ENCODE measurements at places on chromosomes 12 and 14. TPM values are rescaled to one million over a fixed set of nuclear protein-coding genes. Genes with fewer than 3 reads are reported as not detected.

Gene TMEM253
- total RNA-seq = not detected

Gene FGF6
- not detected for total RNA-seq

Gene PTPRB
- 4.5 TPM for total RNA-seq

GRCh38 chr12:46965880-46966279, 113.5 kb upstream of the PCED1B start:
- peak; percentile 71 for DNase-seq

- DNase-seq = no peak
Measured at GRCh38 chr14:90815822-90816662, at the start of gene TTC7B. TTC7B (minus strand) TSS chr14:90816430; CDS start chr14:90816295, 135 bp downstream.

DNA sequence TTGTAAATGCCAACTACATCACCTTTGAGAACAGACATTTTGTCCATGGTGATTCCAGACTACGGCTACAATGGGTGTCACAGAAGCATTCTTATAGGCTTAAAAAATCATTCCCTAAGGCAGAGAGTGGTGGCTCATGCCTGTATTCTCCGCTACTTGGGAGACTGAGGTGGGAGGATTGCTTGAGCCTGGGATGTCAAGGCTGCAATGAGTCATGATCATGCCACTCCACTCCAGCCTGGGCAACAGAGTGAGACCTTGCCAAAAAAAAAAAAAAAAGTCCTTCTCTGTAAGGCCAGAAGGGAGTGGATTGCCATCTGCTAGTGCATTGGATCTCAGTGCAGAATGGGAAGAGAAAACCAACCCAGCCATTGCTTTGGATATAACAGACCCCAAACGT, 522.5 kb downstream of the VRK1 start:
- no peak for DNase-seq

DNA sequence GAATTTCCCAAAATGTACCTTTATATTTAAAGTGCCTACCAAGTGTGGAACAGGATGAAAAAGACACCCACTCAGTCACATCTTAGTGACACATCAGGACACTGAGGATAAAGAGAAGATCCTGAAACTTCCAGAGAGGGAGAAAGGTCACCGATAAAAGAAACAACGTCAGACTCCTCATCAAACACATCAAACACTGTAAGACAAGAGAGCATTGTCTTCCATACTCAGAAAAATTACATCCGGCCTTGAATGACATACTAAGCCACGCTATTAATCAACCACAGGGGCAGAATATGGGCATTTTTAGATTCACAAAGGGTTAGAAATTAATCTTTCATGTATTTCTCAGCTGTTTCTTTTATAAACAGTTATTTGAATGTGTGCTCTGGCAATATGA, 490.3 kb downstream of the APAF1 start:
- DNase-seq = no peak

GRCh38 chr12:8831116-8831515, 8.7 kb downstream of the A2ML1 start:
- no peak for DNase-seq
